HCEC 1CT (cell line): ENCODE measurements at places on chromosomes 2 and 18.

GRCh38 chr18:38552732-38553321, 987.2 kb upstream of the CELF4 start:
- no peak for DNase-seq

GRCh38 chr2:76749858-76750257, 772.3 kb downstream of the LRRTM4 start:
- no peak for DNase-seq

DNA sequence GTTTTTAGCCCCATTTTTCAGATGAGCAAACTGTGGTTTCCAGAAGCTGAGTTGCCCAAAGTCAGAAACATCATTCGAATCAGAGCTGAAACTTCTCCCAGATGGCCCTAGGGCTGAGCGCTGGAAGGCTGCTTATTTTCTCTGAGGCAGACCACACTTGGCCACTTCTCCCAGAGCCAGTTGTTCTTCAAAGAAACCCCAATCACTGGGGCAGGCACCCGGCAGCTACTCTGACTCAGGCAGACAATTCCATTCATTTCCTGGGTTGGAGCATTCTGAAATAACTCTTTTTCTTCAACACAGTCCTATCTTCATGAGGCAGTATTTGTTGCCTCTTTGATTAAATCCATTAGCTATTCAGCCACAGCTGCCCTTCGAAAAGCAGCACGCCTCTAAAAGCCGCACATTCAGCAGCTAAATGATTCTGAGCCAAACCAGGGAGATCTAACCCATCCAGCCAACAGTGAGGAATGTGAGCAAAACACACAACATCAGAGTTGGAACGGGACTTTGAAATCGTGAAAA, 40.9 kb downstream of the LRATD1 start:
- peak; percentile 30 for DNase-seq

DNA sequence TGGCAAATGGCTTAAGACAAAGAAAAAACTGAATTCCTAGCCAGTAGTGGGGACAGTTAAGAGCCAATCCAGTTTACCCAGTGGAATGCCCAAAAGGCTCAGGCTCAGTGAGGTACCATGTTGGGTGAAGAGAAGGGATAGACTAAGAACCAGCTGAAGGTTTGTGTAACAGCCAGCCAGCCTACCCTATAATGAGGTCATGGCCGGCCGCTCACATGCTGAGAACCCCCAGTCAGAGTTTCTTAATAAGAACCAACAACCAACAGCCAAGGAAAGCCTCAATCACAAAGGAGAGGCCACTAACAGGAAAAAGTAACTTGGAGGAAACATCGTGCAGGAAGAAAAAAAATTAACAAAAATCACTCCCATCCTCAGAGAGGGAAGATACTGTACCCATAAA, 25.4 kb upstream of the DUSP2 start:
- DNase-seq = no peak

DNA sequence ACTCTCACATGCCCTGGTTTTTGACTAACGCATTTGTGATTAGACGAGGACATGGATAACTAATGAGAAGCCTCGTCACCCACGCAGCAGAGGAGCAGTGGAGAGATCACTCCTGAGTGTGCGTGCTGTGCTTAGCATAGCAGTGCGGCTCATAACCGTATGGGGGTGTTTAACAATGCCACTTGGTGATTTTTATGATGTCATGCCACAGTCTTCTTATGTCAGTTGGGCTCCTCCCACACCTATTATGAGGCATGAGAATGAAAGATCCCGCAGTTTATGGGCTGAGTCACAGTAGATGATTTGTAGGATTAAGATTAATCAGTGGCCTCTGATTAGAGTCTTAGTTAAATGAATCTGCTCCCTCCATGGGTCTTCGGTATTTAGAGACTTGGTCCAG, 2.5 kb upstream of the SMIM21 start:
- no peak for DNase-seq

GRCh38 chr2:102112692-102113665, 29.6 kb upstream of the IL1R1 start:
- DNase-seq = peak; percentile 33

DNA sequence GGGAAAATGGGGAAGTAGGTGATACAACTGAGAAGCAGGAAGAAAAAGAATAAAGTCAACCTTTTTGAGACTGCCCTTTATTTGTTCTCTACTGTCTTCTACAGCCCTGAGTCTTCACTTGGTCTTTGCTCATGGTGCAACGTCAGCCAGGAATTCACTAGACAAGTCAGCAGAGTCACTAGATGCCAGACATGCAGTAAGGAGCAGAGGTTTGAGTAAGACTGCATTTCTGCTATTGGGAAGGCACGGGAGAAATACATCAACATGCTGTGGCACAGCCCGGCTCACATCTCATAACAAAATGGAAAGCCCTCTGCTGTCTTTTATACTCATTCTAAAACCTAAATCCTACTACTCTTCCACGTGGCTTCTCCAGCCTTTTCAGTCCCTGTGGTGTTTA, 67.1 kb downstream of the PRELID3A start:
- no peak for DNase-seq

DNA sequence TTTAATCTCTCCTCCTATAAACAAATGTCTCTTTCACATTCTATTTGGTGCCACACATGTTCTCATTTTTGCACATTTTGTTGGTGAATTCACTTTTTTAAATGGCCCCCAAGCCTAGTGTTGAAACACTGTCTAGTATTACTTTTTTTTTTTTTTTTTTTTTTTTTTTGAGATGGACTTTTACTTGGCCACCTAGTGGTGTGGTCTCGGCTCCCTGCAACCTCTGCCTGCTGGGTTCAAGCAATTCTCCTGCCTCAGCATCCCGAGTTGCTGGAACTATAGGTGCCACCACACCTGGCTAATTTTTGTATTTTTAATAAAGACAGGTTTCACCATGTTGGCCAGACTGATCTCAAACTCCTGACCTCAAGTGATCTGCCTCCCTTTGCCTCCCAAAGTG, 273.8 kb upstream of the SLC14A2 start:
- DNase-seq = no peak

DNA sequence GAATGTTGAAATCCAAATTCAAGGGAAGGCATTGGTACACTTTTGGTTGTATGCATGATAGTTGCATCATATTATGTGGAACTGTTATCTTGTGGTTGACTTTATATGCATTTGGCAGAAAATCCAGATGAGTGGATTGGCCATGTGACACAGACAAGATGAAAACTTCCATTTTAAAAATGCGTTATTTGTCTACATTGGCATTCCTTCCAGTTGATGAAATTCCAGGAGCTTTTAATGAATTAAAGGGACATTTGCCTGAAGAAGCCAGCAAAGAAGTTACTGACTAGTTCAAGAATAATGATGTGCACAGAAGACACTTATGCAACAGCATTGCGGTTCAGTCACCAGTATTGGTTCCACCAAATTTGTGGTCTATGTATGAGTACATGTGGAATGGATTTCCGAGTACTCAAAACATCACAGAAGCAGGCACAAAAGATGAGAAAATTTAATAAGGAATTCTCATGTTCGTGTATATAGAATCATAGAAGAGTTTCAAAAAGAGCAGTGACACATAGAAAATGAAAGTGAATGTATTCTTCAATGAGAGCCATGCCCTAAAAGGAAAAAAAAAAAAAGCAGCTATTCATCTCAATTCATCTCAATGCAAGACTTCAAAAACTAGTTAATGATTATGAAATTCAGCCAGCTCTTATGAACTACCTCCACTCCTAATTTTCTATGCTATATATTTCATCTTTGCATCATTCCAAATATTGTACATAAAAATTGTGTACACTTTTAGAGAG, 232.1 kb downstream of the RBM43 start:
- peak; percentile 81 for DNase-seq

GRCh38 chr18:49052891-49053644, 102.3 kb upstream of the SMAD7 start:
- DNase-seq = peak; percentile 88

DNA sequence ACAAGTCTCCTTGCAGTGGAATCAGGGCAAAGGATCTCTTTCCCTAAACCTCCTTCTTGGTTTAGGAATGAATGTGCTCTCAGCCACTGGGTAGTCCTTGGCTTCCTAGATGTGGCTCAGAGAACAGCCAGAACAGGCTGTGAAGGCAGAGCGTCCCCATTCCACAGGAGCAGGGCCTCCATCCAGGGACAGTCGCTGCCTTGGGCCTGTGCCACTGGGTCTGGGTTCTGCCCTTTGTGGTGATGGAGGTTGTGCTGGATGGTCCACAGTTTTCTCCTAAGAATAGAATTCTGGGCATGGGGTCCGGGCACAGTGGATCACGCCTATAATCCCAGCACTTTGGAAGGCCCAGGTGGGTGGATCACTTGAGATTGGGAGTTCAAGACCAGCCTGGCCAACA, 516.5 kb upstream of the RAB6C start:
- no peak for DNase-seq
